ENCODE measurements at places on chromosomes 11 and 22.

- DNase-seq = no peak
Observed at GRCh38 chr11:116598036-116598435, 174.8 kb downstream of the BUD13 start.

DNA sequence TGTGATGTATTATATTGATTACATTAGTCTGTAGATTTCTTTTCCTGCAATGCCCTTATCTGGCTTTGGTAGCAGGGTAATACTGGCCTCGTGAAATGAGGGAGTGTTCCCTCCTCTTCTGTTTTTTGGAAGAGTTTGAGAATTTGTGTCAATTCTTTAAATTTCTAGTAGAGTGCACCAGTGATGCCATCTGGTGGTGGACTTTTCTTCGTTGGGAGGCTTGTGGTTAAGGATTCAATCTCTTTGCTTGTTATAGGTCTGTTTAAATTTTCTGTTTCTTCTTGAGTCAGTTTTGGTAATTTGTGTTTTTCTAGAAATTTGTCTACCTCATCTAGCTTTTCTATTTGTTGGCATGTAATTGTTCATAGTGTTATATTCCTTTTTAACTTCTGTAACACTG, 18.9 kb downstream of the SHANK3 start:
- peak; percentile 22 for DNase-seq

GRCh38 chr11:58992489-58992888, 53.2 kb downstream of the GLYATL1 start:
- DNase-seq = no peak

GRCh38 chr11:69267395-69267805, 26.6 kb upstream of the MYEOV start:
- DNase-seq = no peak

GRCh38 chr11:123209591-123209990, 14.5 kb upstream of the CLMP start:
- DNase-seq = no peak

DNA sequence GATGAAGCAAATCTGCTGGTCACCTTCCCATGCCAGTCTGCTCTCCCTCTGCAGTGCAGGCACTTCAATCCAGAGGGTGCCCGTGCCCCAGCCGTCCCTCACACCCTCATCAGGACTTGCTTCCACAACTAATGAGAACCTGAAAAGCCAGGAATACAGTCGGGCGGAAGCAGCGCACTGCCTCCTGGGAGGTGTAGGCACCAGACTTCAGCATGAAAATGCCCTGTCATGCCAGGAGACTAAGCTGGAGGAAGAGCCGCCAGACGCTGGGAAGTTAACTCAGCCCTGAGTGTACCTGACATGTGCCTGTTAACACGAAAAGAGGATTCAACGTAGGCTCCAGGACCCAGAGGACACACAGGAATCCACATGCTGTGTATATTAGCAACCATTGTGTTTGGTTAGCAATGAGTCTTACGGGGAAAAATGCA, 40.1 kb upstream of the FLI1 start:
- no peak for DNase-seq

GRCh38 chr22:38266120-38266519, 6.7 kb downstream of the TMEM184B start:
- no peak for DNase-seq
